ENCODE measurements at places on chromosomes 3 and 15.

DNA sequence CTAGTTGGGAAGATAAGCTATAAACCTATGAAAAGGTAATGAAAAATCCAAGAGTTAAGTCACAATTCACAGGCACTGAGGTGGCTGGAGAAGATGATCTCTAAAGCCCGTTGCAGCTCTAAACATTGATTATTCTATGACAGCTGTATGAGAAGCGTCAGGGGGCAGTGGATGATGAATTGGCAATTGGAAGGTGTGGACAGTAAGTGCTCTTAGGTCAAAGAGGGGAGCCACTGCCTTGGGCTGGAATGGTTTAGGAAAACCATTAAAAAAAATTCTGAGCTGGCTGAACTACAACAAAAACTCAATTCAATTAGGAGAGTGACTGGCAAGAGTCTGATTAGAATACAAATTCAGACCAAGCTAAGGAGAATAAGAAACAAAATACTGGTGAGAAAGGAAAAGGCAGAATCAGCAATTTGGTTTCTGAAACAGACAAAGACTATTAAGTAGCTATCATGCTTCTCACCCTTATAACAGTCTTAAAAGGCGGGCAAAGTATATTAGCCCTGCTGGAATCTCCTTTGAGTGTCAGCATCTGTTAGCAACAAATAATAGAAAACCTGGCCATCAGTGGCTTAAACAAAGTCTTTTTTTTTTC lies 8.8 kb upstream of the NMD3 start:
- H3K27ac ChIP-seq: peak overlapping the region; percentile 14
- no peak overlapping the region for H3K4me3 ChIP-seq
- H3K27me3 ChIP-seq: peaks cover 3% of the 10 kb centered on the region
- no peak for DNase-seq

GRCh38 chr15:40991355-40991754 lies 38.1 kb downstream of the CHAC1 start:
- H3K36me3 ChIP-seq: peaks cover 45% of the 10 kb centered on the region
- no peaks in the 10 kb centered on the region for H3K4me1 ChIP-seq
- no peak overlapping the region for H3K27ac ChIP-seq
- no peak for DNase-seq
- no peak overlapping the region for H3K4me3 ChIP-seq

DNA sequence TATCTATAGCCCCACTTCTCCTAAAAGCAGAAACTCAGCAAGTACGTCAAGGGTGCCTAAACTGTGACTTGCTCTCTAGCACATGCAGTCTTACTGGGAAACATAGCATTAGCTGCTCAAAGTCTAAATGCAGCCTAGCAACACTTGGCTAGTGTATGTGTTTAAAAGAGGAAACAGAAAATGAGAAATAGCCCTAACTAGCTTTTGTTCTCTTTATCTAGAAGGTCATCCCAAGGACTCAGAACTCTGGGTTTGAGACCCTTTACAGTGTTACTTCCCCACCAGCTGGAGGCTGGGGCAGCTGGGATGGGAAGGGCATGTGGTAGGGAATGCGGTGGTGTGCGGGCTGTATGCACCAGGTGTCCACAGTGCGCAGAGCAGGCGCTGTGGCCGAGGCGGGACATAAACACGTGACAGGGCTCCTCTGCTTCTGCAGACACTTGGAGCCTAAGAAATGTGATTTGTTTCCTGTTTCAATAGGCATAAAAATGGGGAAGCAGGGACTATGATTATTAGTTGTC lies 13.3 kb downstream of the ETV5 start:
- H3K36me3 ChIP-seq: no peaks in the 10 kb centered on the region
- H3K27me3 ChIP-seq: peaks cover 16% of the 10 kb centered on the region
- H3K4me1 ChIP-seq: peaks cover 52% of the 10 kb centered on the region

DNA sequence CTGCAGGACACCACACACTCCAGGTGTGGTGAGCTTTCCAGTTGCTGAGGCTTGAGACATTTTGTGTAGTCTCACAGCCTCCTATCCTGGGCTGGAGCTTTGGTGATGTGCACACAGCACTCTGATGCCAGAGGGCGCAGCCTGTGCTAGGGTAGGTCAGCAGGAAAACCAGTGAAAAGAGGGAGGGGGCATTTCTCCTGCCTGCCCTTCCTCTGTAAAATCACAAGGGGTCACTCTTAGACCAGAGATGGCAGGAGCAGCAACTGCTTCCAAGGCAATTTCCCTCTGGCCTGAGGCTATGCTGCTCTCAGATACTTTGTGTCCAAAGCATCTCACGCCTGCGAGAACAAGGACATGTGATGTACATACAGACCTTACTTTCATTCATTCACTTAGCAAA lies 16.5 kb upstream of the MUSTN1 start:
- no peak overlapping the region for H3K27ac ChIP-seq
- peaks cover 5% of the 10 kb centered on the region for H3K36me3 ChIP-seq
- H3K4me1 ChIP-seq: no peaks in the 10 kb centered on the region
- H3K4me3 ChIP-seq: no peak overlapping the region
- DNase-seq: no peak

GRCh38 chr3:134368751-134369105 lies 5.5 kb downstream of the AMOTL2 start:
- no peak overlapping the region for H3K4me3 ChIP-seq
- DNase-seq: no peak
- H3K4me1 ChIP-seq: peaks cover 41% of the 10 kb centered on the region

DNA sequence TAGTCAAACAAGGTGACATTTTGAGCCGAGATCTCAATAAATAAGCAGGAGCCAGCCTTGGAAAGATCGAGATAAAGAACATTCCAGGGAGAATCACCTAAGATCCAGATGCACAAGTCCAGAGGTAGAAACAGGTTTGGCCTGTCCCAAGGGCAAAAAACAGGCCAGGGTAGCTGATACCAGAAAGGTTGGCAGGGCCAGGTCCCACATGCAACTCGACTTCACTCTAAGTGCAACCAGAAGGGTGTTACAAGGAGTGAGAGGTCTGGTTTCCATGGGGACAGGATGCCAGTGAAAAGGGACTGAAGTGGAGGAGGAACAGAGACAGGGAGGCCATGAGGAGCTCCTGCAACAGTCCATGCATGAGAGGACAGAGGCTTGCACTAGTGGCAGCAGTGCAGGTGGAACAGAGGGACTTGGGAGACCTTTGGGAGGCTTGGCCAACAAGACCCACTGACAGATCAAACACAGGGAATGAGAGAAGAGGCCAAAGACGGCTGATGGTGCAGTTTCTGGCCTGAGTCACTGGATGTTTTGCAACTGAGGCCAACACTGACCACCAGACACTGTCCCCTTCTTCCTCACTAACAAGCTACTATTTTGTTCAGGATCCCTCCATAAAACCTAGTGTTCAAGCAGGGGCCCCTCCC lies 5.2 kb downstream of the TPRA1 start:
- no peaks in the 10 kb centered on the region for H3K36me3 ChIP-seq
- no peak for DNase-seq

GRCh38 chr3:22159004-22159695 lies 408.1 kb upstream of the ZNF385D start:
- no peaks in the 10 kb centered on the region for H3K27me3 ChIP-seq
- no peak overlapping the region for H3K4me3 ChIP-seq
- no peaks in the 10 kb centered on the region for H3K36me3 ChIP-seq
- peak overlapping the region; percentile 63 for H3K27ac ChIP-seq
- no peak for DNase-seq

- peaks cover 8% of the 10 kb centered on the region for H3K4me1 ChIP-seq
- DNase-seq: no peak
- no peaks in the 10 kb centered on the region for H3K36me3 ChIP-seq
- H3K4me3 ChIP-seq: no peak overlapping the region
Measured at GRCh38 chr3:5226783-5227182, 39.3 kb downstream of the EDEM1 start.

GRCh38 chr3:51830836-51831385 lies 30.5 kb upstream of the IQCF2 start:
- no peak overlapping the region for H3K4me3 ChIP-seq
- no peak overlapping the region for H3K27ac ChIP-seq
- H3K36me3 ChIP-seq: no peaks in the 10 kb centered on the region
- DNase-seq: no peak
- H3K27me3 ChIP-seq: peaks cover 14% of the 10 kb centered on the region
- H3K4me1 ChIP-seq: no peaks in the 10 kb centered on the region

DNA sequence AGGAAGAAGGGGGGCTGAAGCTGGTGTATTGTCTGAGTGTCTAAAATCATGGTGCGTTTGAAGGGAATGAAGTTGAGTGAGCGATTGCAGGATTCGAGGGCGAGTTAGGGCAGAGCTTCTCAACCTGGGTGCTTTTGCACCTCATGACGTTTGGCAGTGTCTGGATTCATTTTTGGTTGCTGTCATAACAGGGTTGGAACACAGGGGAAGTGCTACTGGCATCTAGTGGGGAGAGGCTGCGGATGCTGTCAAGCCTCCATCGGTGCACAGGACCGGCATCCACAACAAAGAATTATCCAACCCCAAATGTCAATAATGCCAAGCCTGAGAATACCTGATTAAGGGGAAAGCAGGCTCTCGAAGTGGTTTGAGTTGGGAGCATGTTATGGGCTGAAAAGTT lies 120.0 kb downstream of the SLCO3A1 start:
- H3K36me3 ChIP-seq: no peaks in the 10 kb centered on the region
- H3K4me1 ChIP-seq: no peaks in the 10 kb centered on the region
- H3K4me3 ChIP-seq: peak overlapping the region; percentile 56
- peaks cover 6% of the 10 kb centered on the region for H3K27me3 ChIP-seq

DNA sequence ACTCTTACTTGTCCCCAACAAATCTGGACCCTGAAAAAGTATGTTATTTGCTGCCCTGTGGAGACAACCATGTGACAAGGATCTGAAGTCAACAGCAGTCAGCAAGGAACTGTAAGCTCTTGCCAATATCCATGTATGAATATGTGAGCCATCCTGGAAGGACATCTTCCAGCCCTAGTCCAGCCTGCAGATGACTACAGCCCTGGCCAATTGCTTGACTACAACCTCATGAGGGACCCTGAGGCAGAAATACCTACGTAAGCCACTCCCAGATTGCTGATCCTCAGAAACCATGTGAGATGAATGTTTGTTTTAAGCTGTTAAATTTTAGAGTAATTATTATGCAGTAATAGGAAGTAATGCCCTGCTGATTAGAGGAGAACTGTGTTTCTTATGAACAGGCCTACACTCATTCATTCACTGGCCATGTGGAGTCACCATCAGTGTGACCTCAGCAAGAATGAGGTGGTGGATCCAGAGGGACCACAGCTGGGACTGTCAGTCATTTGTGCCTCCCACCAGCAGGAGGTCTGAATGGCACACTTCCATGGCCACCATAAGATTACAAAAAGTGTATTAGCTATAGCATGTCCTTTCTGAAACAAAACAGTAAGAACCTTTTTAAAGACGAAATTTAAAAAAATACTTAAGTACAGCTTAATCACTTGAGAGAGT lies 92.6 kb downstream of the TFDP2 start:
- no peaks in the 10 kb centered on the region for H3K27me3 ChIP-seq
- no peak for DNase-seq
- peaks cover 7% of the 10 kb centered on the region for H3K36me3 ChIP-seq
- H3K27ac ChIP-seq: no peak overlapping the region
- no peak overlapping the region for H3K4me3 ChIP-seq
- H3K4me1 ChIP-seq: no peaks in the 10 kb centered on the region

DNA sequence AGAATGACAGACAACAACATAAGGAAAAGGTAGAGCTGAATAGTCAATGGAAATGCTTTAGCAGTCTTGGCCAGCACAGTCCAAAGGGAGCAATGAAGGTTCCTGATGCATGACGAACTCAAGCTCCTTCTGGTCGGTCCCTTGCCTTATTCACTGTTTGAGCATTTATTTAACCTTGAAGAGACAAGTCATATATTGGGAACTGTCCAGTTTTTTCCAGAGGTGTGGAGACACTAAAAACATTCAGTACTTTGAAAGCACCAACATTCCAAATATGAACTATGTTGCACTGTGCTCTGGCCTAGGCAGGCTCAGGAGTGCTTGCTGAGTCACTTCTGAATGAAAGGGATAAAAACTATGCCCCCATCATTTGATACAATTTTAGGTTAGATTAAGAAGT lies 384.8 kb downstream of the MECOM start:
- DNase-seq: no peak
- no peaks in the 10 kb centered on the region for H3K36me3 ChIP-seq
- no peaks in the 10 kb centered on the region for H3K27me3 ChIP-seq
- no peak overlapping the region for H3K27ac ChIP-seq
- no peak overlapping the region for H3K4me3 ChIP-seq
- H3K4me1 ChIP-seq: no peaks in the 10 kb centered on the region

- H3K27ac ChIP-seq: no peak overlapping the region
- no peaks in the 10 kb centered on the region for H3K4me1 ChIP-seq
- H3K36me3 ChIP-seq: no peaks in the 10 kb centered on the region
Measured at GRCh38 chr3:145144361-145144760, 1016.6 kb downstream of the PLOD2 start.

DNA sequence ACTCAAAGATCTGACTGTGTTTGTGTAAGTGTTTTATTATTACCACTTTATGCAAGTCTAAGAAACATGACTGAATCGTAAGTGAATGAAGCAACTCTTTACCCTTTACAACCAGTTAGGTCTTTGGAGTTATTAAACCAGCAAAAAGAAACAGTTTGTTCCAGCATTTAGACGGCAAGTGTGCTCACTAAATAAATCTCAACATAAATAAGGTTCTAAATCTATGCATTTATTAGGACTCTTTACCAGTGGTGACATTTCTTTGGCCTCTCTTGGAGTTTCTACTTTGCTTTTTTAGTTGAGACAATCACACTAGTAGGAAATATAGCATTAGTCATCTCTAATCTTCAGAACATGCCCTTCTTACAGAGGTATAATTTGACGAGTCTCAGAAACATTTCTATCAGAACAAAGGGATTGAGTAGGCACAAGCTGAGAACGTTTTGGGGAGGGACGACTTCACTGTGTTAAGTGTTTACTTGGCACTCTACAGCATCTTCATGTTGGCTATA lies 739.9 kb upstream of the NR2F2 start:
- no peaks in the 10 kb centered on the region for H3K4me1 ChIP-seq
- no peaks in the 10 kb centered on the region for H3K36me3 ChIP-seq
- H3K27me3 ChIP-seq: no peaks in the 10 kb centered on the region
- no peak overlapping the region for H3K4me3 ChIP-seq
- H3K27ac ChIP-seq: no peak overlapping the region

DNA sequence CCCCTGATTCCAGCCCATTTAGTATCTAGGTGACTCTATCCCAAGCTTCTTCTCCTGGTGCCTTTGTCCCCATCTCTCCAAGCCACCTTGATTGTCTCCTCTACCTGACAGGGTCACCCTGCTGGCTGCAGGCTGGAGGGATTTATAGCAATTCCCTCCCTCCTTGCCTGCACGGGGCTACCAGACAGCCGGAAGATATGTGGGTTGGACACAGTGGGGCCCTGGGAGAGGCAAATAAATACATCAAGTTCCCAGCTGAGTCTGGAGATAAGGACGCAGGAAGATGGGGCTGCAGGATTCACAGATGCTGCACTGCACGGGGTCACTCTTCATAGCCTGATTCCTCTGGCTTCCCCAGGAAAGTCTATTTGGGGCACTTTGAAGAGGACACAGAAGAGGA lies 9.3 kb upstream of the ISLR2 start:
- DNase-seq: no peak
- H3K27ac ChIP-seq: no peak overlapping the region
- H3K4me1 ChIP-seq: peaks cover 10% of the 10 kb centered on the region
- peaks cover 55% of the 10 kb centered on the region for H3K27me3 ChIP-seq

DNA sequence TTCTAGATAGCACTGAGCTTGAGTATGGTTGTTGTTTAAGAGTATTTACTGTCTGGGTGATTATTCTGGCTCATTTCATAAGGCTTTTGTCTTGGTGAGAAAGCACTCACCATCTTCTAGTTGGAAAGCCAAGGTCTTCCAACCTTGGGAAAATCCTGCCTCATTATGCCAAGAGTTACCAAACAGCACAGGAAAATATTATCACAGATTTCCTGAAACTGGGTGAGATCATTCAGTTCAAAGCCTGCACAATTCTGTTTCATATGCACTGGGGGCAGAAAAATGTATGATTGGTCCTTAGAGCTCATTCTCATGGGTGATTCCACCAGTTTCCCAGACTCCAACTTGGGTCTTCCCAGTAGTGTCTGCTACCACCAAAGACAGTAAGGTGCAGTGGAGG lies 291.8 kb downstream of the RORA start:
- H3K27me3 ChIP-seq: peaks cover 33% of the 10 kb centered on the region
- H3K36me3 ChIP-seq: no peaks in the 10 kb centered on the region
- DNase-seq: no peak
- H3K4me3 ChIP-seq: no peak overlapping the region
- H3K27ac ChIP-seq: no peak overlapping the region
- peaks cover 11% of the 10 kb centered on the region for H3K4me1 ChIP-seq
